ENCODE measurements at places on chromosomes 13 and 19. TPM values are rescaled to one million over a fixed set of nuclear protein-coding genes. Genes with fewer than 3 reads are reported as not detected.

DNA sequence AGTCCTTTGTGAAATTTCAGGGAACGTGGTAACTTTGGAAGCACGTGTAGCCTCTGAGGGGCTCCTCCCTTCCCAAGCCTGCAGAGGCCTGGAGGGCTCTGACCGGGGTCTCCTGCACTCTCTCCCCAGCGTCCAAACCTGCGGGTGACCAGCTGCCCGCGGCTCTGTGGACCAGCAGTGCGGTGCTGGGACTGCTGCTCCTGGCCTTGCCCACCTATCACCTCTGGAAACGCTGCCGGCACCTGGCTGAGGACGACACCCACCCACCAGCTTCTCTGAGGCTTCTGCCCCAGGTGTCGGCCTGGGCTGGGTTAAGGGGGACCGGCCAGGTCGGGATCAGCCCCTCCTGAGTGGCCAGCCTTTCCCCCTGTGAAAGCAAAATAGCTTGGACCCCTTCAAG, 2.7 kb upstream of the TPGS1 start:
- H3K27ac ChIP-seq = no peak overlapping the region
- DNase-seq = no peak
- peaks cover under 1% of the 10 kb centered on the region for H3K27me3 ChIP-seq
- no peak overlapping the region for H3K4me3 ChIP-seq
- peaks cover 21% of the 10 kb centered on the region for H3K4me1 ChIP-seq
- peaks cover 9% of the 10 kb centered on the region for H3K36me3 ChIP-seq

PSG3 gene
- not detected for total RNA-seq

DNA sequence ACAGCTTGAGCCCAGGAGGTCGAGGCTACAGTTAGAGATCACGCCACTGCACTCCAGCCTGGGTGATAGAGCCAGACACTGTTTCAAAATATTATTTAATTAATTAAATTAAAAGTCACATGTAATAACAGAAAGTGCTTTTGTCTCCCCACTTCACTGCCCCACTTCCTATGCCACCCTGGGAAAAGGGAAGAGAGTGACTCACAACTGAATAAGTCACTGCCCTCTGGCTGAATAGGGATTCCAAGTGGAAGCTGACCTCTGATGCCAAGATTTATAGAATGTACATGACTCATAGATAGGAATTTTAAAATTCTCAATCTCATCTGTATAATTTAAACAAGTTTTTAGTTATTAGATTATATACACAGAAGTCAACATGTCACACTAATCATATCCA, 22.2 kb upstream of the ERVV-1 start:
- no peak for DNase-seq
- H3K36me3 ChIP-seq = peaks cover 40% of the 10 kb centered on the region
- peaks cover 10% of the 10 kb centered on the region for H3K4me1 ChIP-seq
- H3K4me3 ChIP-seq = no peak overlapping the region
- H3K27me3 ChIP-seq = peaks cover 3% of the 10 kb centered on the region
- no peak overlapping the region for H3K27ac ChIP-seq

DNA sequence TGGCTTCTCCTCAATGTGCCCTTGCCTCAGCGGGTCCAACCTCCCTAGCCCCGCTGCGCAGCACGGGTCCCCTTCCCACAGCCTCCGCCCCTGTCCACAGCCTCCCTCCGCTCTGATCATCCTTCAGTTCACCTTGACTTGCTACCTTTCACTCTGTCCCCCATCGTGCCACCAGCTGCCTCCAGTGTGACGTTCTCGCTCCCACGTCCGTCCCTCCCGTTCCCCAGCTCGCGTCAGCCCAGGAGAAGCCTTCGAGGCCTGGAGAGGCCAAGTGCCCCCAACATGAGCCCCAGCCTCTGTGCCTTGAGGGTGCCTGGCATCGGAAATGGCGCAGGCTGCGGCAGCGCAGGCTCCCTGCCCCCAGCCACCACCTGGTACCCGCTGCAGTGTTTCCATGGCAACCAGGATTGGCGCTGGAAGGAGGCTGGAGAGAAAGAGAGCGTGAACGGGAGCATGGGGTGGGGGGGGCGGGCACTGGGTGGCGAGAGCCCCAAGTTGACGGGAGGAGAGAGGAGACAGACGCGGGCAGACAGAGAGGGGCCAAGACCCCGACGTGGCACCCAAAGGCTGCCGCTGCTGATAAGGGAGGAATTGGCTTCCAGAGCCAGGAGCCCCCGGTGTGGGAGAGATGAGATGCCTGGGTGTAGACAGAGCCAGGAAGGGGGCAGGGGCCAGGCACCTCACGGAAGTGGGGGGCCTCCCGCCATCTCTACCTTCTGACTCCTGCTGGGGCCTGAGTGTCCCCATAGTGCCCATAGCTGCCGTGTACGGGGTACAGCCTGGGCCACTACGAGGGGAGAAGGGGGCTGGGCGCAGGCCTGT, 844 bp upstream of the ASPDH start:
- H3K4me1 ChIP-seq = peaks cover 4% of the 10 kb centered on the region

KIR2DL4 gene
- not detected for total RNA-seq

PLVAP gene
- total RNA-seq = not detected

- peak; percentile 79 for DNase-seq
- H3K4me3 ChIP-seq = peak within 1 kb of the TSS; percentile 98
- H3K27ac ChIP-seq = peak within 1 kb of the TSS; percentile 88
- peaks cover 22% of the 10 kb centered on the region for H3K4me1 ChIP-seq
- peaks cover 33% of the 10 kb centered on the region for H3K36me3 ChIP-seq
Observed at GRCh38 chr19:51570962-51571575, at the start of gene ZNF175. Gene ZNF175, plus strand, starts transcription at chr19:51571283. Its CDS starts 2,047 bp downstream, at chr19:51573330.

ZNF382 gene
- 7.4 TPM for total RNA-seq

GRCh38 chr13:79492313-79492798, 11.4 kb downstream of the NDFIP2 start:
- no peak for DNase-seq
- no peak overlapping the region for H3K27ac ChIP-seq
- no peak overlapping the region for H3K4me3 ChIP-seq
- H3K36me3 ChIP-seq = peaks cover 13% of the 10 kb centered on the region
- peaks cover 4% of the 10 kb centered on the region for H3K27me3 ChIP-seq
- peaks cover 46% of the 10 kb centered on the region for H3K4me1 ChIP-seq

RRAS gene
- 5.0 TPM for total RNA-seq

DNA sequence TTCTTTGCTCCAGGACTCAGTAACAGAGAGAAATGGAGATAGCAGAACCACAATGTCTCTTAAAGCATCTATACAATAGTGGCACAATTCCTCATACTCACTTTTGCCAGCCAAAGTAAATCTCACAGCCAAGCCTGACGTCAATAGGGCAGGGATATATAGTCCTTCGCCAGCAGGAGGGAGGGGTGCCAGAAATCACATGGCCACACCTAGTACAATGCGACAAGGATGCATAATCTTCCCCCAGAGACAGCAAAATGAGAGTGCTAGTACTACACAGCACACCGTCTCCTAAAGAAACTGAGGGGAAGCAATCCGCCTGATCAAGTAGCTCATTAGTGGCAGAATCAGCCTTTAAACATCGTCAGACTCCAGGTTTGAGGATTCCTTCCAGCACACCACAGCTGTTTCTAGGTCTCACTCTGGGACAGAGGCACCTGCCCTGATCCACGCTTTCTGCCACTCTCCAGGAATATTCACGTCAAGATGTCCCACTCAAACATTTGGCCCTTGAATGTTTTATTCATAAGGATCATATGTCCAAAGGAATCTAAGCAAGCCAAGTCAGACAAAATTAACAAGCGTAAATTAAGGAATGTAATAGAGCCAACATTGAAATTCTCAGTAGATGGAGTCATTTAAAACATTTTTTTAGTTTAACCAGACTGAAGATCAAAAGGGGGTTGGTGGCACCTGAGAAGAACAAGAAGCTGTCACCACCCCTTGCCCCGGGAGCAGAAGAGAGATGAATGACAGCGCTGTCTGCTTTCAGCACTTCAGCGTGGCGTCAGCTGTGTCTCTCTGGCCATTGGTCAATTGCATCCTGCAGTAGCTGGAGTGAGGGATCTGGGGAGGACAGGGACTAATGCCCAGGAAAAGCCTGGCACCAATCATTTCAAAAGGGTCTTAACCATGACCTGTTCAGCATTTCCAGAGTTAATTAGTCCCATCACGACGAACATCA, 63.5 kb upstream of the SERP2 start:
- no peaks in the 10 kb centered on the region for H3K27me3 ChIP-seq
- no peak for DNase-seq
- H3K4me1 ChIP-seq = peaks cover 17% of the 10 kb centered on the region
- H3K4me3 ChIP-seq = no peak overlapping the region

DNA sequence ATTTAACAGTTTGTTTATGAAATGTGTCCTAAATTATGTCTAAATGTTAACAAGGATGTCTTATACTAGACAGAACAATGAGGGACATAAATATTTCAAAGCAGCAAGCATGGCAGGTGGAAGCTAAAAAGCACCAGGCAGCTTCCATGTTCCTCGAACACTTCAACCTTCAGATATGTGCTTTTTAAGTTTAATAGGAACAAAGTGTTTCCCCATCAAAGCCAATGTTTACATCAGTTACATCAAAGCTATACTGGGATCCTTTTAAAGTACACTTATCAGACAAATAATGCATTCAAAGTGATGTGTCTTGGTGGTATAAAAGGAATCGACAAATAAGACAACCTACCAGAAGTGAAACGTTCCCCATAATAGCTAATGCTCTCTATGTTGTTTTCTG, 2841.1 kb upstream of the PCDH20 start:
- H3K4me3 ChIP-seq = no peak overlapping the region
- DNase-seq = no peak
- no peak overlapping the region for H3K27ac ChIP-seq
- no peaks in the 10 kb centered on the region for H3K27me3 ChIP-seq
- no peaks in the 10 kb centered on the region for H3K36me3 ChIP-seq

DNA sequence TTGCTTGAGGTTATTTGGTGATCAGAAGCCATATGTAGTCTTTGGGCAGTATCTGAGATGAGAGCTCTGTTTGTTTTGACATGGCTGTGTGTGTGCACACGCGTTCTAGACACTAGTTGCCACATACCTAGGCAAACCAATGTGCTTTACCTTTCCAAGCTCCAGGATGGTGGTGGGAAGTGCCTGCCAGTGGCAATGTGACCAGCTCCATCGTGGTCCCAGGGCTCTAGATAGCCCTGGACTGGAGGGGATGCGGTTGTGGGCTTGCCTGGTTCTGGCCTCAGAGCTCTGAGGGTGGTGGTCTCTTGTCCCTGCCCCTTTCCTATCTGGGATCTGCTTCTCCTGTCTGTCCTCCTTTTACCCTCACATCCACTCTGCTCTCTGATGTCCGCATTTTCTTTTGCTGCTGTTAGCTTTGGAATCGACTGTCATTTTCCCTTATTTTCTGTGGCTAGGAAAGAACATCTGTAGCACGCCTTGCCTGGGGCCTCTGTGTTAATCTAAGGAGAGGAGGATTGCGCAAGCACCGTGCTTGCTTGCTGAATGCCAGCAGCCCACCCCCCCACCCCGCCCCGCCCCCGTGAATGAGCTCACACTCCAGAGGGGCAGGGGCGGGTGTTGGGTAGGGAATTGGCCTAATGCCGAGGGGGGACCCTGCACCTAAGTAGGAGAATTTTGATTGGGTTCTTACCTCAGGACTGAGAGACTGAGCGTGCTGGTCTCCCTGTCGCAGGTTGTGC, 89.5 kb downstream of the ARHGEF7 start:
- DNase-seq = no peak
- H3K36me3 ChIP-seq = peaks cover 29% of the 10 kb centered on the region
- H3K4me1 ChIP-seq = peaks cover 60% of the 10 kb centered on the region
- no peak overlapping the region for H3K27ac ChIP-seq
- no peaks in the 10 kb centered on the region for H3K27me3 ChIP-seq

GRCh38 chr13:106440866-106441265, 94.6 kb downstream of the EFNB2 start:
- H3K27me3 ChIP-seq = peaks cover 18% of the 10 kb centered on the region
- H3K4me3 ChIP-seq = no peak overlapping the region
- H3K4me1 ChIP-seq = no peaks in the 10 kb centered on the region
- DNase-seq = no peak
- H3K36me3 ChIP-seq = no peaks in the 10 kb centered on the region

- H3K36me3 ChIP-seq = no peaks in the 10 kb centered on the region
- H3K4me3 ChIP-seq = no peak overlapping the region
- H3K27ac ChIP-seq = no peak overlapping the region
- DNase-seq = no peak
- H3K4me1 ChIP-seq = no peaks in the 10 kb centered on the region
Observed at GRCh38 chr13:86881390-86881789, 789.8 kb upstream of the SLITRK5 start.

DNA sequence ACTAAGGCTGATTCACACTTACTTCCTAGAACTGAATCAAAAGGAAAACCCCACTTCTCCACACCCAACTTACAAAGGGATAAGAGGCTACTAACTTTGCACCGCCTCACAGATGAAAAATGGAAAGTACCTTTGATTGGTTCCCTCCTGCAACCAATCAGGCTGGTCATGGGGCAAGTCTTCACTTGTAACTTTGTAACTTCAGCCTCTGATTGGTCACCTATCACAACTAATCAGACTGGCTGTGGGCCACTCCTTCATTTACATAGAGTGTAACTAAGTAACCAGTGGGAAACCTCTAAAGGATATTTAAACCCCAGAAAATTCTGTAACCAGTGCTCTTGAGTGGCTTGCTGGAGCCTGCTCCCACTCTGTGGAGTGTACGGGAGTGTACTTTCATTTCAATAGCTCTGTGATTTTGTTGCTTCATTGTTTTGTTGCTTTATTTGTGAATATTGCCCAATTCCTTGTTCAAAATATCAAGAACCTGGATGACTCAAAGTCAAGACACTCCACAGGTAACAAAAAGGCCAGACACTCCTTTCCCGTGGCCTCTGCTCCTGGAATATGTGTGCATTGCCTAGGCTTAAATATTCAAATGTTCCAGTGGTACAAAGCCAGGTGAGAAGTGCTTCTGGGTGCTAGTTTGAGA, 50.5 kb downstream of the RFC3 start:
- H3K27me3 ChIP-seq = no peaks in the 10 kb centered on the region
- peaks cover 12% of the 10 kb centered on the region for H3K36me3 ChIP-seq
- H3K27ac ChIP-seq = no peak overlapping the region
- DNase-seq = no peak
- H3K4me1 ChIP-seq = no peaks in the 10 kb centered on the region

GRCh38 chr13:60335531-60335930, 61.5 kb upstream of the TDRD3 start:
- H3K27ac ChIP-seq = no peak overlapping the region
- no peak for DNase-seq
- no peaks in the 10 kb centered on the region for H3K4me1 ChIP-seq
- no peaks in the 10 kb centered on the region for H3K36me3 ChIP-seq
- peaks cover 4% of the 10 kb centered on the region for H3K27me3 ChIP-seq
- H3K4me3 ChIP-seq = no peak overlapping the region

ZNF835 gene
- total RNA-seq = 5.0 TPM

DNA sequence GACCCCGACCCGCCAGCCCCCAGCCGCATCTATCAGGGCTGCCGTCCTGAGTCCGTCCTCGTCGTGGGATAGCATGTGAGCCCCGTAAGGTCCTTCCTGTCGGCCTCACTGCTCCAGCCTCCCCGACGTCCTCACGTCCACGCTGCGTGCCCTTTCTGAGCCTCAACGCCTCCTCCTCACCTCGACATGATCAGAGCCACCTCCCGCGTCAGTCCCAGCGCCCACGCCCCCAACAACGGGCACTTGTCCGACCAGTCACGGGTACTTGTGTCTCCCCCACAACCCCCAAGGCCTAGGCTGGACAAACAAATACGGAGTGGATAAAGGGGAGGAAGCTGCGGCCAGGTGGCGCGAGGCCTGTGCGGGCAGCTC, 665 bp downstream of the ZNF497 start:
- H3K36me3 ChIP-seq = no peaks in the 10 kb centered on the region
- H3K4me1 ChIP-seq = peaks cover 14% of the 10 kb centered on the region
- peak overlapping the region; percentile 94 for H3K27ac ChIP-seq
- no peaks in the 10 kb centered on the region for H3K27me3 ChIP-seq
- peak overlapping the region; percentile 87 for H3K4me3 ChIP-seq

CGB5 gene
- not detected for total RNA-seq

All from activated naive CD8-positive, alpha-beta T cell treated with anti-CD3 and anti-CD28 coated beads for 36 hours (primary cell).